ENCODE measurements at places on chromosomes 3 and 15.

- DNase-seq, result no peak
These were observed 107.8 kb downstream of the MYRIP start for GRCh38 chr3:39917065-39917773.

GRCh38 chr3:186536883-186537844 lies 7.0 kb downstream of the CRYGS start:
- DNase-seq, result no peak

DNA sequence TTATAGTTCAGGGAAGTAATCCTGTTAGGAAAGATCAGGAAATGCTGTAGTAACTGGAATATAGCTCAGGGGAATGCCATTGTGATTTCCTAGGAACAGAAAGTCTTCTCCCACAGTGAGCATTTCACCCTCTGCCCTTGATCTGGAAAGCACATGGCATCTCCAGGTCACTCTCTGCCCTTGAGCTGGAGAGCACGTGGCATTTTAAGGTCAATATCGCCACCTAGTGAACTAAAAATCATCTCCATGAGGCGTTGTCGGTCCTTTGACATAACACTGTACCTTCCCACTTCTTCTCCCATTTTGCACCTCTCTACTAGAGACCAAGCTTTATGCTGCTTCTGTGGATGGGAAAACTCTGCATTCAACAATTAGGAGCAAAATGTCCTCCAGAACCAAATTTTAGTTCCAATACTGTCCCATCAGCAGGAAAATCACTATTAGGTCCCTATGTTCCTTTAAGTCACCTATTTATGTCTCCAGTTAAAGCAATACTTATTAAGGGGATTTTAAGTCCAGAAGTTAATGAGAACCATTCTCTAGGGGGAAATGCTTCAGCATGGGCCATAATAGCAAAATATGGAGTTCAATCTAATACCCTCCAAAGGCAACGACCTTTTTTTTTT lies 54.7 kb upstream of the GK5 start:
- no peak for DNase-seq

DNA sequence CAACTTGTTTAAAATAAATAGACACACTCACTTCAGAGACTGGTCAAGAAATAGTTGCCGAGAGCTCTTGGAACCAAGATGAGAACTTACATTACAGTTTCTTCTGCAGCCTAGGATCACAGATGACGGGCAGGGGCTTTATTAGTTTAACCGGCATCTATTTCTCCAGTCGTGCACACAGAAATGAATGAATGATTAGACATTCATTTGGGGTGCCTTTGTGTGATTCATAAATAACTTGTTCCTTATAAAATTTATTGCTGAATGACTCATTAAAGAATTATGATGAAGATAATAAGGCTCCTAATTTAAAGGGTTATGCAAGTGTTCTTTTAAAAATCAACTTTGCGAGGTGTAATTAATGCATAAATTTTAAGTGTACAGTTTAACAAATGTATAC lies 20.8 kb downstream of the NFKBIZ start:
- no peak for DNase-seq

DNA sequence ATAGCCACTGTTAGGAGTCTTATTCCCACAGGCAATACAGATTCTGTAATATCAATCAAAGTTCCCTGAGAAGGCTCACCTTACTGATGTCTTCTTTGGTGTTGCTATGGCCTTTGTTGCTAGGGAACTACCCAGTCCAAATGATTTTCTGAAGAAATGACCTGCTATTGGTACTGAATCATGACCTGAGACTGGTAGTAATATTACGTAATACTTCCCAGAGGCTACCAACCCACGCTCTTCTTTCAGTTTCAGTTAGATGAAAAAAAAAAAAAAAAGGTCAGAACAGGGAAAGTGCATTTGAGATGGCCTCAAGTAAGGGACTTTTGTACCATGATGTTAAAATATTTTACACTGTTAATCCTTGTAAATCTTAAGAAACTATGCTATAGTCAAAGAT lies 1092.5 kb upstream of the EPHA6 start:
- no peak for DNase-seq
